ENCODE measurements at places on chromosomes 3 and 15.

DNA sequence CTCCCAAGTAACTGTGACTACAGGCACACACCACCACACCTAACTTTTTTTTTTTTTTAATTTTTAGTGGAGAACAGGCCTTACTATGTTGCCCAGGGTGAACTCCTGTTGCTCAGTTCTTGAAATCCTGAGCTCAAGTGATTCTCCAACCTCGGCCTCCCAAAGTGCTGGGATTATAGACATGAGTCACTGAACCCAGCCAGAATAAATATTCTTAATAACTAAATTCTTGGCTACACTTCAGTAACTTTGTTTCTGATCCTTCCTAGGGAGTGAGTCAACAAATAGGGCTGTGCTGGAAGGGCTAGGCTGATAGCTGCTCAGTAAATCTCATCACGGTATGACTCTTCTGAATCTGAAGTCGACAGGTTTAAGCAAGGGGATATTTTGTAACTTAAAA is 56.6 kb downstream of the P3H2 start:
- no peak for DNase-seq

DNA sequence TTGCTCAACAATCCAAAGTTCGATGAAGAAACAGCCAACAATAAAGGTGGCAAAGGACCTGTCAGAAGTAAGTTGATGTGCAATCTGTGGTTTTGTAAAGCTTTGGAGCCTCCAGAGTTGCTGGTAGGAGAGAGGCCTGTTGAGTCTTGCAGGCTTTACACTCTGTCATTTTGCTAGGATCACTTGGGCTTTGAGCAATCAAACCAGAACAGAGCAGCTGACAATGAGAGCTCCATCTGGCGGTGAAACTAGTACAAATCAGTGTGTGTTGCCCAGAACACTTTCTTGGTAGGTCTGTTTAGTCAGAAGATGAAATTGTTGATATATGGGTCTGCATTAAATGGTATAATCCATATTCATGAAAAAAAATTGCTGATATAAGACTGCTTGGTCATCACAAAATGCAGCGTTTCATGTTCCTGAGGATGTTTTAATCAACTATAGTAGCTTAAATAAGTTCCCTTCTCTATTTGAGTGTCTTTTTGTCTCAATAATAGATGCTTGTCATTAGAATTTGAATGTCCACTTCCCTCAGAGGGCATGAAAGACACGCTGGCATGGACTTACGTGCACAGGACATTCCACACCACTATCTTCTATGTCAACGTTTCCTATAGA is 25.7 kb downstream of the TMOD2 start:
- peak; percentile 61 for DNase-seq

GRCh38 chr3:98512576-98512975 is 10.1 kb downstream of the CLDND1 start:
- no peak for DNase-seq

DNA sequence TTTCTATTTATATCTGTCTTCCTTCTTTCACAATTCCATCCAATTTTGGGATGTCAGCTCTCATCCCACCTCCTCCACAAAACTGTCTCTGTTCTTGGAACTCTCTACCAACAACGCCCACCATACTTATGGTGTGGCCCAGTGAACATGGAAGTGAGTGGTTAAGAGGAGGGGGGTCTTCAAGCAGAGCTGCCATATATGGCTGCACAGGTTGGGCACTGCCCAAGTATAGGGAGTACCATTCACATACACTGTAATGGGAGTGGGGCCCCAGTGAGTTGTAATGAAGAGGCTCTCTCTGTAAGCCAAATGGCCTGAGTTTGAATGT is 7.9 kb upstream of the CAMK1 start:
- DNase-seq, result no peak

DNA sequence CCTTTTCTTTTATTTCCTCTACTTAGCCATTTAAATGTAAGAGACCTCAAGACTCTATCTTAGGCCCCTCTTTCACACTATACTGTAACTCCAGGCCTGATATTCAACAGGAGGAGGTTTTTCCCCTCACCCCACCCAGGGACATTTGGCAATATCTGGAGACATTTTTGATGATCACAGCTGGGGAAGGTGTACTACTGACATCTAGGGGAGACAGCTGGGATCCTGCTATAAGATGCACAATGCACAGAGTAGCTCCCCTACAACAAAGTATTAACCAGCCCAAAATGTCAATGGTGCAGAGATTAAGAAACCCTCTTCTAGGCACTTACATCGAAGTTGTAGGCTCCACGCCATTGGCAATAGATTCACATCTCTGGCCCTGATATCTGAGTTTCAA is 517.5 kb upstream of the UBE2E2 start:
- peak; percentile 11 for DNase-seq

- no peak for DNase-seq
Measured at GRCh38 chr3:77342688-77343087, 302.8 kb downstream of the ROBO2 start.
